ENCODE measurements at places on chromosomes 4 and X. TPM values are rescaled to one million over a fixed set of nuclear protein-coding genes. Genes with fewer than 3 reads are reported as not detected.

MAPK10 gene
- 0.50 TPM for total RNA-seq

PCDH19 gene
- total RNA-seq = 0.02 TPM

GAGE2A gene
- not detected for total RNA-seq

DDIT4L gene
- total RNA-seq = 0.27 TPM

RUFY3 gene
- total RNA-seq = 6.9 TPM

F8A3 gene
- 1.0 TPM for total RNA-seq

ARSJ gene
- 7.2 TPM for total RNA-seq

LONRF3 gene
- total RNA-seq = 2.8 TPM

OTC gene
- total RNA-seq = not detected

POLR2B gene
- total RNA-seq = 71.6 TPM

FMR1NB gene
- total RNA-seq = not detected

SORBS2 gene
- 0.53 TPM for total RNA-seq

FAM47A gene
- total RNA-seq = not detected

GUCY1A1 gene
- total RNA-seq = not detected

DRP2 gene
- total RNA-seq = 0.06 TPM

ADAMTS3 gene
- total RNA-seq = not detected

MAD2L1 gene
- 47.2 TPM for total RNA-seq

CYLC1 gene
- not detected for total RNA-seq

ARHGAP36 gene
- total RNA-seq = not detected

MAOA gene
- total RNA-seq = 0.61 TPM

LAMP2 gene
- 99.7 TPM for total RNA-seq

All from A549 treated with GW870086 at 1 μM for 4 hours (cell line).